Activated T-helper 1 cell treated with anti-CD3 and anti-CD28 coated beads, Interleukin-12 subunit alpha, Interleukin-12 subunit beta, Interleukin-2, Interleukin-4 antibody, amounts not matched to agents 30 ng/mL and 10 ng/mL and 1 ng/mL, durations not matched to agents 14 hours and 24 hours and 36 hours (primary cell): ENCODE measurements at places on chromosomes 11 and 22. TPM values are rescaled to one million over a fixed set of nuclear protein-coding genes. Genes with fewer than 3 reads are reported as not detected.

- DNase-seq = no peak
These were observed 40.5 kb downstream of the NCAM1 start for GRCh38 chr11:113001709-113002108.

- no peak for DNase-seq
These were observed 55.4 kb downstream of the LIF start for GRCh38 chr22:30191040-30191701.

GRCh38 chr11:124605719-124606118 lies 5.5 kb upstream of the PANX3 start:
- no peak for DNase-seq

- DNase-seq = no peak
These were observed 8.8 kb downstream of the OSBPL5 start for GRCh38 chr11:3156282-3156660.

GRCh38 chr11:3231550-3231850 lies 717 bp downstream of the MRGPRE start:
- no peak for DNase-seq

- DNase-seq = no peak
These were observed 1.0 kb downstream of the ARHGAP8 start for GRCh38 chr22:44753189-44754042.

- DNase-seq = no peak
These were observed 51.4 kb downstream of the ME3 start for GRCh38 chr11:86620891-86621521.

DNA sequence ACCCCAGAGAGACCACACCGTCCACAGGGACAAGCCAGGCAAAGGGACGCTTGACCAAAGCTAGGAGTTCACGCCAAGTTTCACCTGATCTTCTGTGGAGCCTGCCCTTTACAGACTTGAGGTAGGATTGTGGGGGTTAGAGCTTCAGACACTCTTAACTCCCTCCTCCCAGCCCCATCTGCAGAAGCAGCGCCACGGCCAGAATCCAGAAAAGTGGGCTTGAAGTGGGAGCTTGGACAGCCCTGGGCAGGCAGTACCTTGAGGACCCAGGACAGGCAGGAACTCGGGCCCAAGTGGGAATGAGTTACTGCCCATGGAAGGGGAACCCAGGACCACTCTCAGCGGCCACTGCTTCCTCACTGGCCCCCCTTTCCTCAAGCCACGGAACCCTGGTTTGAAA lies 695.9 kb downstream of the TBC1D22A start:
- no peak for DNase-seq

DNA sequence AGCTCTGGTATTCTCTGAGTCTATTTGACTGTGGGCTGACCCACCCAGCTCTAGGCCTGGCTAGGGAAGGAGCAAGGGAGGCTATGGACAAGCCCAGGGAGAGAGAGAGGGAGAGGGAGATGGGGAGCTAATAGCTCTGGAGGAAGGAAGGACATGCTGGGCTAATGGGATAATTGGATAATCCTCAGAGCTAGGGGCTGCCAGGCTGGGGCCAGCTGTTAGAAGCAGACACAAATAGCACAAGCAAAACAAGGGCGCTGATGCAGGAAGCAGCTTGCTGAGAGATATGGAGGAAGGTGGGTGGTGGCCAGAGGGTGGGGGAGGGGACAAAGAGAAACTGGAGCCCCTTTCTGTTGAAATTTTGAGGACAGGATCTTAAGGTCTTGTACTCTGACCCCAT lies 23.2 kb downstream of the ADORA2A start:
- DNase-seq = no peak

- DNase-seq = no peak
These were observed at the start of gene OR51E1 for GRCh38 chr11:4643682-4644081. TSS of gene OR51E1 (plus strand) at chr11:4643982. CDS start at chr11:4652527, 8,545 bp downstream.

GRCh38 chr22:20095521-20095920 lies 15.5 kb downstream of the DGCR8 start:
- no peak for DNase-seq

DNA sequence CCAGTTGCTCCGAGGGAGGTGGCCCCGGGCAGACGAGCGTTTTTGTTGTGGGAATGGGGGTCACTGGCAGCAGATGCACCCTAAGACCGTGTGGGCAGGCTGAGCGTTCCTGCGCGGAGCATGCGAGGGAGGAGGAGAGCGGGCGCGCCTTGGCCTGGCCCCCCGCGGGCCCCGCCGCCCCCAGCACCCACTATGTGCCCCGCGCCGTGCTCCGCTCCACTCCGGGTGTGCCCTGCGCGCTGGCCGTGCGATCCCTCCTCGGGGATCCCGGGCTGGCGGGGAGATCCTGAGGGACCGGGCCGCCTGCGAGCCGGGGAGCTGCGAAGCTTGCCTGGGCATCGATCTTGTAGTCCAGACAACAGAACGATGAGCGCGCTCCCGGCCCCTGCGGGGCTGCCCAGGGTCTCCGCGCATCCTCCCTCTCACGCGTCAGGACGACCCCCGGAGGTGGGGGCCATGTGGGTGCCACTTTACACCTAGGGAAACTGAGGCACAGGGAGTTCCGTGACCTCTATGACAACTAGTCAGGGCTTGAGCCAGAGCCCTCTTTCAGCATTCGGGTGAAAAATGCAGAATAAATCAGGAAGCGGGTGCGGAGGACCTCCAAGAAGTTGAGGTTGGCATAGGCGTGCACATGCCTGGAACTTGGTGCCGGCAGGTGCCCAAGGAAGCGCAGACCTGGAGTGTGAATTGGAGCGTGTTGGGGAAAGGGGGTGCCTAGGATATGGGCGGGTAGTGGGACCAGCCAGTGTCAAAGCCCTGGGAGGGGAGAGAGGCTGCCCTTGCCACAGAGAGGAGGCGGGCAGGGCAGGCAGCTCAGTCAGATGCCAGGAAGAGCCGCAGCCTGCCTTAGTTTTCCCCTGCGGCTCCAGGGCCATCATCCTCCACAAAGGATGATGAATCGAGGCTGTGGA lies 1.3 kb upstream of the KMT5B start:
- no peak for DNase-seq

GRCh38 chr11:36724742-36725385 lies 126.8 kb upstream of the RAG2 start:
- no peak for DNase-seq

DNA sequence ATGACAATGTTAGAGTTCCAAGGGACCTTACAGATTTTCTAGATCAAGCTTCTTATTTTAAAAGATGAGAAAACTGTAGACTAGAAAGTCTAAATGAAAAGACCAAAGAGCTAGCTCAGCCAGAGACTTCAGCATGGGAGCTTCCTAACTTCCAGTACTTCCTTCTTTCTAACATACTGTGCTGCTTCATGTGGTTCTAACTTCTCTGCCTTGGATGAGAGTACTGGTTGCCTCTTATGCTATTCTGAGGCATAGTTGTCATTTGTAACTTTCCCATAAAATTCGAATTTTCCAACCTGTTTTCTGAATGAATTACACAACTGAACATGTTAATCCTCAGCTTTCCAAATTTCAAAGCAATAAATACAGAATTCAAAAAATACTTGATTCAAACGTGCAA lies 1.8 kb downstream of the MTMR2 start:
- DNase-seq = no peak

DNA sequence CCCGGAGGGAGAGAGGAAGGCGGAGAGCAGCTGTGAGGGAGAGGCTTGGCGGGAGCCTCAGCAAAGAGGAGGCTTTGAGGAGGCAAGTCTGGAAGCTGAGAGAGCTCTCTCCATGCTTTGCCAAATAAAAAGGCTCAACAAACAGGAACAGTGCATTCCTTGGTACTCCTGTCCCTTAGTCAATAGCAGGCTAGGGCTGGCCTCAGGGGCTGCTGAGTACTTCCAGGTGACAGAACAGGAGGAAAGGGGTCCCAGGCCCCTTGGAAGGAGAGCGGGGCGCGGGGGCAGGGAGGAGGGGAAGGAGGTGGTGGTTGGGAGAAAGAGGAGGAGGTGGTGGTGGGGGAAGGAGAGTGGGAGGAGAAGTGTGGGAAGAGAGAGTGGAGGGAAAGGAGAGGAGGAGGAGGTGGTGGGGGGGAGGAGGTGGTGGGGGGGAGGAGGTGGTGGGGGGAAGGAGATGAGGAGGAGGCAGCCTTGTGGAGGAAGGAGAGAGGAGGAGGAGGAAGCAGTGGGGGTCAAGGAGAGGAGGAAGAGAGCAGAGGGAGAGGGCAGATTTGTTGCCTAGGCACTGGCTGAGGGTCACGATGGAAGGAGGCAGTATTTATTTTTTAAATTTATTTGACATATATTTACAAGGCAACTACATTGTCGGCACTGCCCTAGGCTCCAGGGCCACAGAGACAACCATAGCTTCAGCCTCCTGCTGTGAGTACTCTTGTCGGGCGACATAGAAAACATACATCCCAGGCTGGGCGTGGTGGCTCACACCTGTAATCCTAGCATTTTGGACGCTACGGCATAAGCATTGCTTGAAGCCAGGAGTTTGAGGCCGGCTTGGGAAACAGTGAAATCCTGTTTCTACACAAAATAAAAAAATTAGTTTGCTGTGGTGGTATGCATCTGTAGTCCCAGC lies 74.2 kb upstream of the ZBED5 start:
- DNase-seq = no peak

DNA sequence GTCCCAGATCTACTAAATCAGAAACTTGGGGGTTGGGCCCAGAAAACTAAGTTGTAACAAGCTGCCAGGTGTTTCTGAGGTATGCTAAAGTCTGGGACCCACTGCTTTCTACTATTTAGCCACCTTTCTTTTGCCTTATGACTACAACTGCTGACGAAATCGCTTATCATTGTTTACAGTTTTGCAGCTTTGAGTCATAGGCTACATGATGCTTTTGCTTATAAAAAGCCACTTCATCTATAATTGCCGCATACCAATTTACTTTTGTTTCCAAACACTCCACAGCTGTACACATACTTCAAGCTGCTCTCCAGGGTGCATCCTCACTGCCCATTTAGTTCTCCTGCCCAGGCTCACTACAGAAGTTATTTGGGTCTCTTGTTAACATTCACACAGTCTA lies 144.7 kb downstream of the ENTHD1 start:
- DNase-seq = no peak

DNA sequence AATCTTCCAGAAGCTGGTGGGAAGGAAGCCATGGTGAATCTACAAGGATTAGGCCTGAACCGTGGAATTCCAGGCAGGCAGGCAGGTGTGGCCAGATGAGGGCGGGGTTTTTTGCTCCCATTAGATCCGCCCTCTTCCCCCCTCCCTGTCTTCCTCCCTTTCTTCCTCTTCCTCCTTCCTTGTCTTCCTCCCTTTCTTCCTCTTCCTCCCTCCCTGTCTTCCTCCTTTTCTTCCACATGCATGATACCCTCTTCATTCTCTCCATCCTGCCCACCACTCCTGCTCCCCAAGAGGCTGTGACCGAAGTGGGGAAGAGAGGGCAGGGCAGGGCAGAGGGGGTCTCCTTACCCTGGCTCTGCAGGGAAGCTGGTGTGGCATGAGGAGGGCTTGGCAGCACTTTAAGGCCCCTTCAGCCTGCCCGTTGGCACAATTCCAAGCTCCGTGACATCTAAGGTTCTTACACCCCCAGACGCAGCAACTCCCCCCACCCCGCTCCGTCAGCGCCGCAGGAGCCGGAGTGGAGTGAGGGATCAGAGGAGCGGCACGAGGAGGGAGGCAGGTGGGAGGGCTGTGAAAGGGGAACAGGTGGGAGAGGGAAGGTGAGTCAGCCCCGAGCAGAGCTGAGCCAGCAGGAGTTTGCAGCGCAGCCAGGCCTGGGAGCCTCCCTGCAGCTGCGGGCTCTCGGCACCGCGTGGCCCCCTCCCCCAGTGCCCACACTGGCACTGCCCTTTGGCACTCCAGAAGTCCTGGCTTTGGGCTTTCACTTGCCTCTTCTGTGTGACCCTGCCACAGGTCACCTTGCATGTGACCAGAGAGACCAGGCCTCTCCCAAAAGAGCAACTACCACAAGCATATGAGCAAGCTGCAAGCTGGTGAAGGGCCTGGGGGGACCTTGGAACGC lies 32.1 kb downstream of the KCNJ4 start:
- DNase-seq = no peak

DNA sequence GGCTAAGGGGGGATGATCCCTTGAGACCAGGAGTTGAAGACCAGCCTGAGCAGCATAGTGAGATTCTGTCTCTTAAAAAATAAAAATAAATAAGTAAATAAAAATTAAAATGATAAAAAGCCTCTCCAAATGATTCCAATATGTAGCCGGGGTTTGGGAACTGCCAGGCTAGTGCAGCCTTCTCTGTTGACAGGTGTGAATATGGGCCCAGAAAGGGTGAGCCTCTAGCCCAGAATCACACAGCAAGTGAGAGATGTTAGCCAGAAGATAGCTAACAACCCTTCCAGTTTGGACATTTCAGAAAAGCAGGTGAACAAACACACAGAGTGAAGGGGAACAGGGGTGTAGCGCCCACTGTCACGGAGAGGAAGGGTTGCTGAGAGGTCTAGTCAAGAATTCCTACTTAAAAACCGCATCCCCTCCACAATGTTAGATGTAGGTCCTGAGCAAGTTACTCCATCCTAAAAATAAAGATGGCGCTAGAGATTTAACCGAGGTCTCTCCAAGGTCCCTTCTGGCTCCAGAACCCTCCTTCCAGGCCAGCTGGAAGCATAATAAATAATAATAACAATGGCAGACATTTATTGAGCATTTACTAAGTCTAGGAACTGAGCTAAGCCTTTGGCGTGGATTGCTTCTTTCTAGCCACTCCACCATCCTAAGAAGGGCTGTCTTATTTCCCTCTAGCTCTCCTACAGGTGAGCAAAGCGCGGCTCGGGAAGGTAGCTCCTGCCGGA lies 51.6 kb downstream of the CYTH4 start:
- DNase-seq = no peak

DNA sequence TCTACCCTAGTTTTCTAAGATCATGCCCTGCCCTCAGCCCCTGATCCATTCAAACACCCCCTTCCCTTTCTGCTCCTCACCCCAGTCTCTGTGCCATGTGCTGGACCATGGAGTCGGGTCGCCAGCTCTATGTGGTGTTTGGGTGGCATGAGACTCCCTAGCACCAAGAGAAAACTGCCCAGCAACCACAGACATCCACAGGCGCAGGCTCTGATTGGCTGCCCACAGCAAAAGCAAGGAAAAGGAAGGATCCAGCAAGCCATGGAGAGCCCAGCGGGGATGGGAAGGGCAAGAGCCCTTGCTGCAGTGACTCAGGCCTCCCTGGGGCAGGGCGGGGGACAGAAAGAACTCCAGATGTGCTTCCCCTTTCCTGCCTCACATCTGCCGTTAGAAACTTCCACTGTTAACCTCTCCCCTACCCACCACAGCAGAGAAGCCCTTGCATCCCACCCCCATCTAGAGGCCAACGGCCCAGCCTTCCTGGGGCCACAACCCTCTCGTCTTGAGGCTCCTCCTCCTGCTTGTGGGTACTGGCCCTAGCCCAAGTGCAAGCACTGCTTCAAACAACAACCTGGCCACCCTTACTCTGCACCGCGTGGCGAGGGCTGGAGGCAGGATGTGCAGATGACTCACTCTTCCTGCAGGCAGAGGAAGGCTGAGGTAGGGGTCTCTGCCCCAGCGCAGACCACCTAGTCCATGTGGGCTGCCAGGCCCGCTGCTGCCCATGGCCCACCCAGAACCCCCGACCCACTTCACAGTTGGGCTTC lies 9.7 kb upstream of the AHNAK start:
- peak; percentile 87 for DNase-seq

GRCh38 chr11:118442301-118442700 lies 6.0 kb downstream of the KMT2A start:
- no peak for DNase-seq

GRCh38 chr11:20258376-20258895 lies 98.2 kb upstream of the DBX1 start:
- no peak for DNase-seq

Gene DGAT2
- 9.8 and 11.0 TPM in 2 replicates for total RNA-seq

Gene C11orf98
- total RNA-seq = 146 and 151 TPM in 2 replicates

Gene MOV10L1
- not detected in 2 replicates for total RNA-seq

Gene SLC22A9
- total RNA-seq = not detected in 2 replicates

Gene VPREB1
- total RNA-seq = not detected in 2 replicates

Gene PRODH
- total RNA-seq = 1.0 and 1.2 TPM in 2 replicates

Gene NEFH
- total RNA-seq = 8.4 TPM in 2 replicates

Gene SLC25A1
- 31.7 and 34.0 TPM in 2 replicates for total RNA-seq

Gene OR4C5
- total RNA-seq = not detected in 2 replicates
